Subcutaneous adipose tissue (tissue), 4 donors: ENCODE measurements at places on chromosomes 13 and 19. TPM values are rescaled to one million over a fixed set of nuclear protein-coding genes. Genes with fewer than 3 reads are reported as not detected.

APOE gene
- total RNA-seq: 212 TPM

IRGC gene
- total RNA-seq: not detected

GCDH gene
- 48.0 TPM for total RNA-seq

ZNF730 gene
- total RNA-seq: not detected

KIR3DL2 gene
- not detected for total RNA-seq

WDR88 gene
- not detected for total RNA-seq

PPP1R37 gene
- total RNA-seq: 17.2 TPM

NLRP5 gene
- total RNA-seq: not detected

NLRP4 gene
- total RNA-seq: not detected

PGLYRP1 gene
- not detected for total RNA-seq
